ENCODE measurements at places on chromosomes 1 and 21.

GRCh38 chr1:186502087-186502486, 41.2 kb upstream of the PDC start:
- DNase-seq = no peak

DNA sequence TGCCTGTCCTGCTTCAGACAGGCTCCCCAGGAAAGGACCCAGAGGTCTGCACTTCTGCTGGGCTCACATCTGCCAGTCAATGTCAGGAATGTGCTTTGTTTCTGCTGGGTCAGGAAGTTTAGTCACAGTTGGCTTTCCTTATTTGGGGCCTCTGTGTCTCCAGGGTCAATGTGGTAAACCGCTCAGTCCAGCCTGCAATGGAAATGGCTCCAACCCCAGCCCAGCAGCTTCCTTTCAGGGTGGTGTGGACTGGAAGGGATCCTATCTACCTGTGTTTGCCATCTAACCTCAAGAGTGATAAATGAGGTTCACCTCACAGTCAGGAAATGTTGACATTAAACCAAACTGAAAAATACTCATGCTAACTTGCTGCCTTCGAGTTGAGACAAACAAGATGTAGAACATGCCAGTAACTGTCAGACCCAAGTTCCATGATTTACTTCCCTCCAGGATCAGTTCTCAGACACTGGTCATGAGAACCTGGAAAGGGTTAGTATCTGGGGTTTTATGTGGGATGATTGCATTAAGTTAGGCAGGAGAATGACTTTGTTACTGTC, 20.3 kb downstream of the ENO1 start:
- peak; percentile 85 for DNase-seq

DNA sequence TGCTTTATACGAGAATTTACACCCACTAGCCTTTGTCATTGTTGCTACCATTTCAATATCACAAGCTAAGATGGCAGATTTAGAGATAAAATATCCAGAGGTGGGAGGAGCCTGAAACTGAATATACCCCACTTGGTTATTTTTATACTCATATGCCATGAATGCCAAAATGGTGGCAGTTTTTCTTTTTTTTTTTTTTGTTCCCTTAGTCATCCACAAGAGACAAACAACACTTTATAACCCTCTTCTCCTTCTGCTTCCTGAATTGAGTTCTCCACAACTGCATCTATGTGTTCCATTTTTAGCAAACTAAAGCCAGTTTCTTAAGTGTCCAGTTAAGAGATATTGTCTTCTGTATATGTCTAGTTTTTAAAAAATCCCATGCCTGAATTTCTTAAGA, 558.4 kb downstream of the LMO4 start:
- DNase-seq = no peak

DNA sequence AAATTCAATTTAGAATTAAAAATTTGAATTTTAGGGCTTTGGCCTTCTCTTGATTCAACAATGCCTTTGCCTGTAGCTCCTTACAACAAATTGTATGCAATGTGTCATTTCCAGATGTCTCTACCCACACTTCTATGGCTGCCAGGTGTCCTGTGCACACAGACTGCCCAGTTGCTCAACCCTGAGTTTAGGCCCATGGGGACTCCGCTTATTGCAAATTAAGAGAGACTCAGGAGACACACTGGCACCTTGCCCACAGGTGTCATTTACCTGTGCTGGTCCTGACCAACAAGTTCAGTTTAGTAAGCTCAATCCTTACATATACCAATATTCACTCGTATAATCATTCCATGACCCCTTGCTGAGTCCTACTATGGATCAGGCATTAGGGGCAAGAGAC, 236.1 kb downstream of the OMA1 start:
- no peak for DNase-seq

GRCh38 chr21:23160914-23161313, 2162.7 kb downstream of the NCAM2 start:
- DNase-seq = no peak

DNA sequence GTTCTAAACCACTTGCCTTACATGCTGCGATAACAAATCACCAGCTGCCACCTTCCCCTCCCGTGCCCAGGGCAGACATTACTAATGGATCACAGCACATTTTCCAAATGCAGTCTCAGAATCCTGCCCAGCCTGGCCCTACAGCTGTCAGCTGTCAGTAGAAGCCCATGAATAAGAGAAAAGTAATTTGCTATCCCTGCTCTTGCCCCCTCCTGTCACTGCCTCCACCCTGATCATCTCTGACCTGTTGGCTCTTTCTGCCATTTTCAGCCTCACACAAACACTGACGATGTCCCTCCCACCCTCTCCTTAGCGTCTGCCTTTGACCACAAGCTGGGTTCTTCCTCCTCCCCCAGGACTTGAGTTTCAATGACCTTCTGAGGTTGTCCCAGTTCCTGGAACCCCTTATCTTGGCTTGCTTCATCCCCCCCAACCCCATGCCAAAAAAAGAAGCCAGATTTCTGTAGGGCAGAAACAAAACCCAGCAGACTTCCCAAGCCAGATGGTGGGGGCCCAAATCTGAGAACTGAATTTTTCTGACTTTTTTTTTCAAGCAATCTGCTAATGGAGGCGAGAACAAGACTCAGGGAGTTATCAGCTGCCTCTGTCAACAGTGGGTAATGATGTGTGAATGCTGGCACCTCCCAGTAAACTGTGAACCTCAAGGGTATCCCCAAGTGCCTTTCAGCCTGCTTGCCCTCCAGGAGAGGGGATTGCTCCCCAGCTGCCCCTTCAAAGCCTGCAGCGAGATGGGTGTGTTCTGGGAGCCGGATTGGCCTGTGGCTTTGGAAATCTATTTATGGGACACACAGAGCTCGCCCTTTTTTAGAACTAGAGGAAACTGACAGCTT, 216.5 kb upstream of the VAMP3 start:
- DNase-seq = no peak

- no peak for DNase-seq
Measured at GRCh38 chr1:218986816-218987215, 186.9 kb upstream of the LYPLAL1 start.

DNA sequence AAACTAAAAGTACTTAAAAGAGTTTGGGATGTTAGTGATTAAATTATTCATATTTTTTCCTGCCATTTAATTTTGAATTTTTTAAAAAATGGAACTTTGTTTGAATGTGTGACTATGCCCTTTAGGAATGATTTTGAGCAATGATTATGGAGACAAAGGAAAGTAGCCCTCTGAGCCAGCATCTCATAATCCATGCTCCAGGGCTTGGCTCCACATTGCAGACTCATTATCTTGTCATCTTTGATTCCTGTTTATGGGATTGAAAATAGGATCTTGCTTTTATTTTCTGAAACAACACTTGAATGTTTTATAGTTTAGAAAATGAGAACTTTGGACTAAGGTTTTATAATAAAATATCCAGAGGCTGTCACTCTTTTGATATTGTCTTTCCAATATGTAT, 14.5 kb downstream of the AXDND1 start:
- no peak for DNase-seq

DNA sequence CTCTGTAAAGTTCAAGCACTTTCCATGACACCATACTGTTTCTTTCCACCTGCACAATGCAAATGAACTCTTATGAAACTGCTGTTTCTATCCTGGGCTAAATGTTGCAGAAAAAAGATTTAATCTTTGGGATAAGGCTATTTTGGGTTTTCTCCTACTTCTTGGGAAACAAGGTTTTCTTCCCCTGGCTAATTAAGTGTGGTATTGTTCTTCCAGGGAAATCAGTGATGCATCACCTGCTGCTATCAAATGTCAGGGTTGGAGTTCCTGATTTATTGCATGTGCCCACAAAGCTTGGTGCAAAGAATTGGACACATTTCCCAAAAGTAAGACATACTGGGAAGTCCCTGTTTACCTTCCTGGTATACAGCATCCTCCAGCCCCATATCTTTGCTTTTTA, 6.0 kb upstream of the RGS4 start:
- DNase-seq = no peak

- no peak for DNase-seq
Measured at GRCh38 chr1:67040405-67040804, 13.5 kb downstream of the SLC35D1 start.

GRCh38 chr1:54328066-54328636, 78.0 kb downstream of the SSBP3 start:
- no peak for DNase-seq

DNA sequence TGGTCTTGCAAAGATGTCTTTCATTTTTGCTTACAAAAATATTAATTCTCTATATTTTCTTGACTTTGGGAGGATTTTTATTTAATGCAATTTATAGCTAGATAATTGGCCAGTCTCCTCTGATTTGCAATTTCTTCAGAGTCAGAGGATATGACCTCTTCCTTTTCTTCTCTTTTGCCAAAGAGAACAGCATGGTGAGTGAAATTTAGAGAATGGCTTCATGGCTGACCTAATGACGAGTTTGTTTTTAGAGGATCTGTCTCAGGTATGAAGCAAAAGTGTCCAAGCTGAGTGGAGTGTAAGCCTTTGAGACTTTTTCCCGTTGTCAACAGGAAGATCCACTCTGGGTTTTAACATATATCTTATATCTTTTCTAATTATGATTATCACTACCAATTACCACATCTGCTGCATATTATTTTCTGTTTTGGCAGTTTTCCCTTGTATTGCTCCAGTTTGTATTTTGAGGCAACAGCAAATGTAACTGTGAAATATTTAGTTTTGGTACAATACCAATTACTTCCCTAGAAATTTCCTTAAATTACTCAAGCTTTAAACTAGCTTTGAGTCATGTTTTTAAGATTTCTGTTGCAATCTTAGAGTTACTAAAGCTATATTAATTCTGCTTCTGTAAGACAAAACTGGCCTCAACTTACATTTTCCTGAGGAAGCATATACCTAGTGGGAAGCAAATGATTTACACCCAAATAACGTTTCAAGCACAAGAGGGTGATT, 332.8 kb upstream of the ZRANB2 start:
- DNase-seq = no peak

GRCh38 chr1:155186794-155187455, 13.3 kb downstream of the TRIM46 start:
- no peak for DNase-seq

GRCh38 chr1:217105437-217105836, 382.2 kb upstream of the ESRRG start:
- no peak for DNase-seq

DNA sequence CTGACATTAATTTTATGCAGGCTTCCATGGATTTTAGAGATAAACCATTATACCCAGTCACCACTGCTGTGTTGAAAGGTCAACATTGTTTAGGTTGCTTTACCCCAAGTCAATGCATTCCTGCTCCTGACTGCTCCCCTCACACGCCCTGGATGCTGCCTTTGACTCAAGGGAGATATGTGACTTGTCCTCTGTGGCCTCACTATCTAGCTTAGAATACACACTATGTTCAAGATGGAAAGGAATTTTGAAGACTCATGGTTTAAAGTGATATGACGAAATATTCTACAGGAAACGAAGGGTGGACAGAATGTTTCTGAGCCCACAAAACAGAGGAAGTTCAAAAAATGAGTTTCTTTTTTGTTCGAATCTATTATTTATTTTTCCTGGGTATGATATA, 170.4 kb upstream of the NR5A2 start:
- DNase-seq = peak; percentile 83

GRCh38 chr1:64135462-64136223, 67.8 kb upstream of the UBE2U start:
- DNase-seq = no peak

- no peak for DNase-seq
Measured at GRCh38 chr1:198848649-198849048, 209.8 kb downstream of the PTPRC start.

- no peak for DNase-seq
Measured at GRCh38 chr1:95951371-95952102, 717.5 kb downstream of the RWDD3 start.

DNA sequence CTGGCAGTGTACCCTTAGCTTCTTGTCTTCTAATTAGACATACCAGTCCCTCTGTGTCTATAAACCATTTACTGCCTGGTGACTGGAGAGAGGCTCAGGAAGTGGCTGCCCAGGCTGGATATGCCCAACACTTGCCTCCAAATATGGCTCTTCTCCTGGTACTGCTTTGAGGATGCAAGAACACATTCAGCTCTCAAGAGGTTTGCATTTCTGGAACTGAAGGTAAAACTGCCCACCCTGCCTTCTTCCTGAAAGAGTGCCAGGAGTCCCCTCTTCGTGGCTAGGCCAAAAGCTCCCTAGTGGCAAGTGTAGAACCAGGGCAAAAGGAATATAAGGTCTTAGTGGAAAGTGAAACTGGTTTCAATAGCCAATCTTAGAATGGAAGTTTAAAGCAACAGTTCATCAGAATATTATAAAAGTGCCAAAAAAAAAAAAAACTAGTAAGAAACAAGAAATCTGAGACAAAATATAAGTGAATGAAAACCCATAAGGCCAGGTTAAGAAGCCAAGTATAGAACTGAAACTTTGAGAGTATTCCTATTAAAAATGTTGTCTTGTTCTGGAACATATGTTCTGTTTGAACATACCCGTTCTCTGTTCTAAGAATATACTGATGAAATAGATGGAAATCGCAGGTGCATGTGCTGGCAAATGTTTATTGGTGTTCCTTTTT, 77.2 kb upstream of the CTTNBP2NL start:
- DNase-seq = no peak

GRCh38 chr1:210910020-210910575, 223.8 kb downstream of the KCNH1 start:
- no peak for DNase-seq

DNA sequence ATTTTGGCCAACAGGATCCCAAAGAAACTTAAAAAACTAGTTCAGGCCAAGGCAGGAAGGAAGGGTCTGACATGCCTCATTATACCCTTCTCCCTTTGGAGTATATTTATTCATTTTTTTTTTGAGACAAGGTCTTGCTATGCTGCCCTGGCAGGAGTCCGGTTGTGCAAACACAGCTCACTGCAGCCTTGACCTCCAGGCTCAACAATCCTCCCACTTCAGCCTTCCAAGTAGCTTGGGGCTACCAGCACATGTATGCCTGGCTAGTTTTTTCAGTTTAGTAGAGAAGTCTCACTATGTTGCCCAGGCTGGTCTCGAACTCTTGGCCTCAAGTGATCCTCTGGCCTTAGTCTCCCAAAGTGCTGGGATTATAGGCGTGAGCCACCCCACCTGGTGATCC, 5.2 kb downstream of the YARS1 start:
- DNase-seq = no peak

DNA sequence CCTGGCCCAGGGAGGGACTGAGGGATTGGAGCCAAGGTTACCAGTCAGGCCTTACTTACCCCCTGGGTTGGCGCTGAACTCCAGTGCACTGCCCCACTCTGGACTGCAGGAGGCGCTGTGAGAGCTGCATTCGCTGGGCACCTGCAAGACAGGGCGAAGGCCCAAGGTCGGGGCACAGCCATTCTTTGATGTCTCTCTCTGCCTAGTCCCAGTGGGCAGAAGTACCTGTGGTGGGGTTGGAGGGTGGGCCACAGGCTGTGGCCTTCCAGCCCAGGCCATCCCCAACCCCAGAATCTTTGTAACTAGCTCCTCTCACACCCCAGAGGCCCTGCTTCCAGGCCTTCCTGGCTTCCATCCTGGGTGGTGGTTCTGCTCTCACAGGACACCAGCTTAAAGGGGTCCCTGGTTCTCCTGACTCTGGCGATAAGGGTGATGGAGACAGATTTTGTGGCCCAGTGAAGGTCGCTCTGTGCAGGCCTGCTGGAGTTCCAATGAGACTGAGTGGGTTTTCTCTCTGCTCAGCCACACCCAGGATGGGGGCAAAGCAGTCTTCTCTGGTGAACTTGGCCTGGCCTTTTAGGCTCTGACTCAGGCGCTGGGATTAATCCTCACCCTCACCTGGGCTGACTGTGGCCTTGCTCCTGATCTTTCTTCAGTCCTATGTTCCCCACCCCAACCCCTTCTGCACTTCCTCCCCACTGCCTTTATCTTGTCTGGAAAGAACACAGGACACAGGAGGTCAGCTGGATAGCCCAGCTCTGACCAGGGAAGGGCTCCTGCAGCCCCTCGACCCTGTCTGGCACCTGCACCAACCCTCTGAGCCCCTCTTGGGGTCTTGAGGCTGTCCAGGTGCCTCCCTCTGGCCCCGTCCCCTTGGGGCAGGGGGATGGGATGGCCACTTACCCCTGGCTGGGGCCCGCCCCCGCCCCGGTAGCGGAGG, 954 bp downstream of the MYOG start:
- no peak for DNase-seq

All from NCI-H226 (cell line).